ENCODE measurements at places on chromosomes 7 and 10. TPM values are rescaled to one million over a fixed set of nuclear protein-coding genes. Genes with fewer than 3 reads are reported as not detected.

IFIT1B gene
- 0.13 TPM for polyA plus RNA-seq

NUTM2E gene
- polyA plus RNA-seq = 0.52 TPM

DNA sequence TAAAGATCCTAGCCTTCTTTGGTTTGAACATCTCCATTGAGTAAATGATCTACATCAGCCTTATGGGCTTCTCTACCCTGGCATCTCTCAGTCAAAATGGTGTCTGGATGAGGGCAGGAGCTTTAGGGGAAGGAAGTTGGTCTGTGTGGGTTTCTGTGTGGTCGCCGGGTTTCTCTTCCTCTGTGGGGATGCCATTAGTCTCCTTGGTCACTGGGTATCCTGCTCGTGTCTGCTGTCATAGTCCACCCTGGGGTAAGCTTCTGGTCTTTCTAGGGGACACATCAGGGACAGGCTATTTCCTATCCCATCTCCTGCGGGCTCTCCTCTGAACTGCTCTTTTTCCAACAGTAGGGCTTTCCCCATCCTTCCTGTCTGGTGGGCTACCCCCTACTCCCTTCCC lies 150.3 kb upstream of the NPY start:
- no peak for DNase-seq

- DNase-seq = no peak
These were observed 92.9 kb downstream of the SVOPL start for GRCh38 chr7:138608275-138608674.
